ENCODE measurements at places on chromosomes 16 and 17. TPM values are rescaled to one million over a fixed set of nuclear protein-coding genes. Genes with fewer than 3 reads are reported as not detected.

DNA sequence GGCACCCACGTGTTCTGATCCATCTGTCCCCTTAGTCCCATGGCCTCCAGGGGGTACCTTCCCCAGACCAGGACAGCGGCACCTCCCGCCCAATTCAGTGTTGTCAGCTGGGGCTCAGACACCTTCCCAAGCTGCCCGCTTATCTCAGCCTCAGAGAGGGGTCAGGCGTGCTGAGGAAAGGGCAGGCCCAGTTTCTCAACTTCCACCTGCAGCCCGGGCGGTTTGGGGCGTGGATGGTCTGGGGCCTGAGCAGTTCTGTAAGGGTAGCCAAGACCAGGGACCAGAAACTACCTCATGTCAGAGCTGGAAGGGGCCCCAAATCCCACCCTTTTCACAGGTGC lies 5.1 kb downstream of the PLCD3 start:
- no peak for DNase-seq

GRCh38 chr16:66520406-66521170 lies 29.3 kb downstream of the TK2 start:
- DNase-seq = no peak

DNA sequence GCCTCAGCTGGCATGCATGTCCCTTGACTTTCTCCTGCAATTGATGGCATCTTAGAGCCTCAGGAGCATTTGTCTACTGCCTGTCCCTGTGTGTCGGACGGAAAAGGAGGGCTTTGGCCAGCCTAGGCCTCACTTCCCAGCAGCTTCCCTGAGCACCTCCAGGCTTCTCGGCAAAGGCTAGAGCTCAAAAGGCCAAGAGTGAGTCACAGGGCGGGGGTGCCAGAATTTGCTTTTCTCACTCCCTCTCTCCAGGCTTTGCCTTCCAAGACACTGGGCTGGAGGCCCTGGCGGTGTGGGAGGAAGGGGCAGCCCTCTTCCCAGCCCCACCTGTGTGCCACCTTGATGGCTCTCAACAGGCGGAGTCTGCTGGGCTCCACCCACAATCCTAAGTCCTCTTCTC lies 107.3 kb upstream of the MAF start:
- DNase-seq = peak; percentile 92

DNA sequence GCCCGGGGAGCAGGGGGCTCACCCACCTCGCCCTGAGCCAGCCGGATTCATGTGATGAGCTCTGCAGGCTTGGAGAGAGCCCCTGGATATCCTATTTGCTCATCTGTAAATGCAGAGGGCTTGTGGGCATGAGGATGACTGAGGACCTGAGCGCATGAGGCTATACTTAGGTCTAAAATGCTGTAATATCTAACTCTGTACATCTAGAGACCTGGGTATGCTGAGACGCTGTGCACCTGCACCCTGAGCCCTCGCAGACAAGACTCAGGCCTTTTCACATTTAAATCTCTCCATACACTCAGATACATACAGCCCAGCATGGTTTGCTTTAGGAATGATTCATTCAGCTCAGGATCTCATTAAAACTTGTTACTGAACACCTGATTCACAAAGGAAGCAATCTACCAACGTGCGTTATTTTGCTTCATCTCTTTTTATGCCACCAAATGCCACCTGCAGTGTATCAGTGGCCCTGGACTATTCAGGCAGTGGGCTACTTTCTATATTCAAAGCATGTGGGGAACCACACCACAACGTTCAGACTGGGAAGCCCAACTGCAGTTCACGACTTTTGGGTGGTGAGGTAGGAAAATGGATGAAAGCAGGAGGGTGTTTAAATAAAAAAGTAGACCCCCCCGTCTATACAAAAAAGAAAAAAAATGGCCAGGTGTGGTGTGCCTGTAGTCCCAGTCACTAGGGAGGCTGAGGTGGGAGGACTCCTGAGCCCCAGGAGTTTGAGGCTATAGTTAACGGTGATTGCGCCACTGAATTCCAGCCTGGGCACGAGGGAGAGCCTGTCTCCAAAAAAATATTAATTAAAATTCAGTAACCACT lies 12.0 kb downstream of the USP7 start:
- DNase-seq = no peak

- no peak for DNase-seq
Measured at GRCh38 chr17:62085511-62086408, 20.7 kb upstream of the MED13 start.

The G6PC1 gene
- not detected for total RNA-seq

The RGS11 gene
- total RNA-seq = 7.1 TPM

Measured in esophagus muscularis mucosa (tissue), 4 donors.